ENCODE measurements at places on chromosomes 5 and 9. TPM values are rescaled to one million over a fixed set of nuclear protein-coding genes. Genes with fewer than 3 reads are reported as not detected.

CDO1 gene
- 2.9 TPM for total RNA-seq

RNF208 gene
- 1.1 TPM for total RNA-seq

EGFLAM gene
- 29.6 TPM for total RNA-seq

KIAA0825 gene
- 2.0 TPM for total RNA-seq

OBP2B gene
- not detected for total RNA-seq

PHF24 gene
- 0.13 TPM for total RNA-seq

- no peak overlapping the region for H3K4me3 ChIP-seq
- no peak for DNase-seq
- H3K36me3 ChIP-seq: peaks cover 20% of the 10 kb centered on the region
- H3K4me1 ChIP-seq: peaks cover 81% of the 10 kb centered on the region
- H3K27ac ChIP-seq: peak overlapping the region; percentile 30
- peaks cover 23% of the 10 kb centered on the region for H3K27me3 ChIP-seq
Observed at GRCh38 chr5:151097061-151097460, 16.2 kb upstream of the TNIP1 start.

GRCh38 chr5:59407967-59408366 is 485.6 kb downstream of the PDE4D start:
- H3K36me3 ChIP-seq: peaks cover 7% of the 10 kb centered on the region
- no peak overlapping the region for H3K4me3 ChIP-seq
- H3K27me3 ChIP-seq: peaks cover 2% of the 10 kb centered on the region

GRCh38 chr9:13447843-13448422 is 168.4 kb upstream of the MPDZ start:
- peaks cover 64% of the 10 kb centered on the region for H3K4me1 ChIP-seq
- peak; percentile 9 for DNase-seq
- H3K27ac ChIP-seq: peak overlapping the region; percentile 76
- no peaks in the 10 kb centered on the region for H3K36me3 ChIP-seq
- H3K4me3 ChIP-seq: peak overlapping the region; percentile 42

- H3K36me3 ChIP-seq: no peaks in the 10 kb centered on the region
- no peak overlapping the region for H3K27ac ChIP-seq
- DNase-seq: no peak
- peaks cover 19% of the 10 kb centered on the region for H3K4me1 ChIP-seq
Observed at GRCh38 chr9:111839987-111840386, 45.2 kb upstream of the SHOC1 start.

DNA sequence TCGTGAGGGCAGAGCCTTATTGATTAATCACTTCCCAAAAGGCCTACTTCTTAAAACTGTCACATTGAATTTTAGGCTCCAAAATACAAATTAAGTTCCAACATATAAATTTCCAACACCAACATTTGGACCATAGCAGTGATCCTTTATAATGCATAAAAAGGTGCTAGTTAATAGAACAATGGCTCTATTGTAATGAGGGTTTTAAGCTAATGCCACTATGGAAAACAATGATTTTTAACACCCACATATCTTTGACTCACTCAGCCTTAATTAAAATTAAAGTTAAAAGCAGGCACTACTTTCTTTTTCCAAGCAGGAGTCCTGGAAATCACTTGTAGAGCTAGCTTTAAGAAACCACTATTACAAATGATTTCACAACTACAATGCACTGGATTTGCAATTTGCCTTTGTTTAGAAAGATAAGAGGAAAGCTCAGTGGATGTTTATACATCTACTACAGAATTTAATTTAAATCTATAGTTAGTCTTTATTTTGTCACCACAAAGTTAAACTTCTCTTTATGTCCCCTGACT is 41.8 kb downstream of the DPYSL3 start:
- H3K36me3 ChIP-seq: no peaks in the 10 kb centered on the region
- peaks cover 39% of the 10 kb centered on the region for H3K4me1 ChIP-seq
- H3K4me3 ChIP-seq: no peak overlapping the region
- DNase-seq: no peak

DNA sequence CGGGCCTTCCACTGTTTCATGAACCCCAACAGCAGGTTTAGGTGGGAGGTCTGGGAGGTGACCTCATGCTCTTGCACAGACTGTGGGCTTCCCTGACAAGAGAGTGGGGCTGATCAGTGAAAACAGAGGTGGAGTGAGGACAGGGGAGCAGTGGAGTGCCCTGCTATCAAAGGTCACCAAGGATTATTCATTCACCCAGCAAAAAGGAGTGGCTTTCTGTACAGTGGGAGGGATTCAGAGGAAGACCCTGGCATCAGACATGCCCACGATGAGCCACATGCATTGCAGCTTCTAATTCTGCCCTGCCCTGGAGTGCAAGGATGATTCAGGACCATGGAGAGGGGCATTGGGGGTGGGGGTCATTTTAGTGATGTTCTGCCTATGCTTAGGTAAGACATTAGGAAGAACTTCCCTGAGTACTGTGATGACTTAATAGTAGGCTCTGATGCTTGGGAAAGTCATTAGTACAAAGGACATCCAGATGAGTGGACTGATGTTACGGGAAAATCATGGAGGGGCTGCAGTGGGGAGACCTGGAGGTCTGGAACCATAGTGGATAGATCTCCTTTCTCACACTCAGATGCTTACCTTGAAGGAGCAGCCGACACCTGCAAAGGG is 12.8 kb downstream of the TRAF1 start:
- H3K27me3 ChIP-seq: peaks cover 3% of the 10 kb centered on the region
- peaks cover 6% of the 10 kb centered on the region for H3K4me1 ChIP-seq
- peaks cover 3% of the 10 kb centered on the region for H3K36me3 ChIP-seq
- peak; percentile 42 for DNase-seq

DNA sequence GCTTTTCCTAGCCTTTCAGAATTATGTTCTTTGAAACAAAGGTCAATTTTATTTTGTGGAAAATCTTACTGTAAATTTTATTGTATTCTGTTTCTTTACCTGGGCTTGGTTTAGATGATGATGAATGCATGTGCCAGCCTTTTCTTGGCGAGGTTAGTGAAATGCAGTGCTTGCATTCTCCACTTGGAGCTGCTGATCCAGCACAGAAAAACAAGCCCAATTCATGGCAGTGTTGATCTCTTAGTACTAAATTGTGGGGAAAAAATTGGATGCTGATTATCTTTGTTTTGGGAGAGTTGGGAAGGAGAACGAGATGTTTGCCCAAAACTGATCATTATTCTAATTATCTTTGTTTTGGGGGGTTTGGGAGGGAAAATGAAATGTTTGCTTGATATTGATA is 3.7 kb downstream of the HABP4 start:
- H3K27me3 ChIP-seq: peaks cover 6% of the 10 kb centered on the region
- H3K27ac ChIP-seq: no peak overlapping the region
- no peak for DNase-seq
- peaks cover 6% of the 10 kb centered on the region for H3K4me1 ChIP-seq

Measured in endothelial cell (in vitro differentiated cells).